Sigmoid colon (tissue), 7 donors: ENCODE measurements at places on chromosomes 2 and 18. TPM values are rescaled to one million over a fixed set of nuclear protein-coding genes. Genes with fewer than 3 reads are reported as not detected.

The SPOPL gene
- total RNA-seq = 43.3 TPM

The GAL3ST2 gene
- total RNA-seq = not detected

The SIX2 gene
- total RNA-seq = not detected

The DRC1 gene
- total RNA-seq = not detected

The DCDC2C gene
- total RNA-seq = not detected

The KCNE4 gene
- 5.4 TPM for total RNA-seq

The TMEM247 gene
- total RNA-seq = not detected

The SMYD1 gene
- total RNA-seq = 8.6 TPM
